Lower lobe of right lung (tissue), 2 donors: ENCODE measurements at places on chromosomes 1 and 21. TPM values are rescaled to one million over a fixed set of nuclear protein-coding genes. Genes with fewer than 3 reads are reported as not detected.

- H3K36me3 ChIP-seq, result no peaks in the 10 kb centered on the region
- H3K4me1 ChIP-seq, result peaks cover 20% of the 10 kb centered on the region
- DNase-seq, result no peak
- no peak overlapping the region for H3K4me3 ChIP-seq
Observed at GRCh38 chr1:202516434-202516877, 168.0 kb downstream of the PPP1R12B start.

- H3K36me3 ChIP-seq, result no peaks in the 10 kb centered on the region
- no peak overlapping the region for H3K4me3 ChIP-seq
- no peak overlapping the region for H3K27ac ChIP-seq
- no peak for DNase-seq
- no peaks in the 10 kb centered on the region for H3K4me1 ChIP-seq
Observed at GRCh38 chr1:230791986-230792564, 44.9 kb downstream of the CAPN9 start.

Gene FCRLB
- 2.8 TPM for total RNA-seq

DNA sequence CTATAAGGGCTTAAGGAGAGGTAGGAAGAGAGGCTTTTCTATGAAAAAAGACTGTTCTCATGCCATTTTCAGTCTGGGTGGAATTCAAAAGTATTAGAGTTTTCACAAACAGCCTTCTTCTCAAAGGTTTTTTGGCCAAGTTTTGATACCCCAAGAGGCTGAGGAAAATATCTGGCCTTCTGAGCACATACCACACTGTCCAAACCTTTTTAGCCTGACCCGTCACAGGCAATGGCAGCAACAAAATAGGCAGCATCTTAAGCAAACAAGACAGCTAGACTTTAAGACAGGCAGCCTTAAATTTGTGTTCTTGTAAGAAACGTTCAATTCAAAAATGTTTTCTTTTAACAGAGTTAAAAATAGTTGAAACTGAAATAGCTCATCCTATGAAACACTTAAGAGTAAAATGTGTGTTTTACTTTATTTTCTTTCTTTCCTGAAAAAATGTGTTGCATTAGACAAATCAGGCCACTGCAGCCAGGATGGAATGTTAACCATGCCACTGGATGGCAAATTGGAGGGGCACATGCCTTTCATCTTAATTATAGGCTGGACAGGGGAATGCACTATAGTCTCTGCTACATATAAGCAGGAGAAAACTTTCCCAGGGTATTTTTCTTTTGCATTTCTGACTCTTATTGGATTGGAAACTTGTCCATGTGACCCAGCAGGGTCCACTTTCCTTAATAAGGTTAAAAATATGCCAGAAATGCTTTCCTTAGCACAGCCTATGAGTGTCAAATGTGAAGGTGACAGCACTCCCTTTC, 315.0 kb downstream of the TGFB2 start:
- no peaks in the 10 kb centered on the region for H3K4me1 ChIP-seq
- no peak overlapping the region for H3K4me3 ChIP-seq
- H3K27ac ChIP-seq, result no peak overlapping the region
- DNase-seq, result no peak
- H3K36me3 ChIP-seq, result no peaks in the 10 kb centered on the region
- H3K27me3 ChIP-seq, result no peaks in the 10 kb centered on the region

DNA sequence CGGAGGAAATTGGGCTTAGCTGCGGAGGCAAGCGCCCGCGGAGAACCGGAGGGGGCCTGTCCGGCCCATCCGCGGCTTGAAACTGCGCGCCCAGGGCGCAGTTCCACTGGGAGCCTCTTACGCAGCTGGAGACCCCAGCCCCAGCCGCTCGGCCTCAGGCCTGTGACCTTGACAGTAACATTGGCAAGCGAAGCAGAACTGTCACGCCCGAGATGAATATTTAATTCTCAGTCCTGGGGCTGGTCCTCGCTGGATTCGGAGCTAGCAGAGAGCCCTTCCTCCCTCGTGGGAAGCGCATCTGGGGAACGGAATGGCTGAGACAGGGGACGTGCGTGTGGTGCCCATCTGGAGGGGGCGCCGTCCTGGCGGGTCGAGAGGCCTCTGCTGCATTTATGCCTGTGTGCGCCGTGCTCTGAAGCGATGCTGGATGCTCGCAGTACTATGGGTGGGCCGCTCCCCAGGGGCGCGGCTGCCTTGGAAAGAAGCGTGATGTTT, 928 bp downstream of the SLC6A17 start:
- H3K4me1 ChIP-seq, result no peaks in the 10 kb centered on the region
- H3K27me3 ChIP-seq, result peaks cover 86% of the 10 kb centered on the region
- no peak overlapping the region for H3K4me3 ChIP-seq
- no peak for DNase-seq
- H3K36me3 ChIP-seq, result no peaks in the 10 kb centered on the region

Gene TEX38
- total RNA-seq, result not detected

Gene PEX19
- 63.1 TPM for total RNA-seq

Gene LAMC2
- total RNA-seq, result 24.9 TPM

GRCh38 chr1:205929496-205930194, 13.6 kb downstream of the SLC26A9 start:
- H3K27ac ChIP-seq, result no peak overlapping the region
- H3K36me3 ChIP-seq, result peaks cover 7% of the 10 kb centered on the region
- no peak overlapping the region for H3K4me3 ChIP-seq
- no peaks in the 10 kb centered on the region for H3K27me3 ChIP-seq

GRCh38 chr1:168368131-168368530, 87.5 kb downstream of the TBX19 start:
- no peak for DNase-seq
- H3K4me1 ChIP-seq, result no peaks in the 10 kb centered on the region
- no peak overlapping the region for H3K27ac ChIP-seq
- H3K36me3 ChIP-seq, result no peaks in the 10 kb centered on the region
- no peaks in the 10 kb centered on the region for H3K27me3 ChIP-seq

Gene SLC44A3
- 19.3 TPM for total RNA-seq

Gene ERICH3
- 8.1 TPM for total RNA-seq

DNA sequence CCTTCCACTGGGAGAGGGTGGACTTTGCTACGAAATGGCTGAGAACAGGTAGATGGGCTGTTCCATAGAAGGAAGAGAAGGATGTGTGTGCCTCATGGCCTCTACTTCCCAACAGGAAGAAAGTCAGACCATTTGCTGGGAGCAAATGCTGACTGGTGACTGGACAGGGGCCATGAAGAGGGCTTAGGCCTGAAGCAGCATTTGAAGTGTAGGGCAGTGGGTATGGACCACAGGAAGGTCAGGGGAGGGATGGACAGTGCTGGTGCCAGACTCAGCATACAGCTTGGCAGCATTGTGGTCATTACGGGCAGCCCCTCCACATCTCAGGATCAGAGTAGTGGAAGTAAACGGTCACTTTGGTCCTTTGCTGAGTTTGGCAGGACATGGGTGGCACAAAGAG, 275.7 kb downstream of the MATN1 start:
- H3K4me1 ChIP-seq, result no peaks in the 10 kb centered on the region
- no peak overlapping the region for H3K4me3 ChIP-seq
- DNase-seq, result no peak
- no peaks in the 10 kb centered on the region for H3K27me3 ChIP-seq

Gene NFIA
- 70.0 TPM for total RNA-seq
